ENCODE measurements at places on chromosomes 6 and 20.

DNA sequence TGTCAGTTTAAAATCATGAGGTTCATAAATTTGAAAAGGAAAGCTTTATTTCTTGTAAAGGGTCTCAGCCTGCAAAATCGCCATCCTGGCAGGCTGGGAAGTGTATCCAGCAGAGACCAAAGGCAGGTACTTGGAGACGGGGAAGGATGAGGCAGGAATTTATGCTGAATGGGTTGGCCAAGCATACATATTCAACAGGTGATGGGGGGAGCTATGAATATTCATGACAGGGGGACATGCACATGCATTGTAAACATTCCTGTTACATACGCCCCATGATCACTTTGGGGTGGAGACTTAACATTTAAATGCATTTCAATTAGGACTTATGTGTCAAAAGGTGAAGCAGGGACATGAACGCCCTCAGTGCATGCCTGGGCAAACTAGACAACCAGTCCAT is 9.8 kb upstream of the SLC22A1 start:
- DNase-seq: no peak
- H3K27me3 ChIP-seq: no peaks in the 10 kb centered on the region
- H3K36me3 ChIP-seq: peaks cover 29% of the 10 kb centered on the region
- H3K27ac ChIP-seq: no peak overlapping the region
- H3K4me1 ChIP-seq: no peaks in the 10 kb centered on the region
- H3K4me3 ChIP-seq: no peak overlapping the region

GRCh38 chr20:62237514-62237800 is 864 bp upstream of the OSBPL2 start:
- H3K27ac ChIP-seq: peak overlapping the region; percentile 71
- peaks cover 30% of the 10 kb centered on the region for H3K4me1 ChIP-seq
- H3K4me3 ChIP-seq: peak overlapping the region; percentile 63
- H3K27me3 ChIP-seq: no peaks in the 10 kb centered on the region

DNA sequence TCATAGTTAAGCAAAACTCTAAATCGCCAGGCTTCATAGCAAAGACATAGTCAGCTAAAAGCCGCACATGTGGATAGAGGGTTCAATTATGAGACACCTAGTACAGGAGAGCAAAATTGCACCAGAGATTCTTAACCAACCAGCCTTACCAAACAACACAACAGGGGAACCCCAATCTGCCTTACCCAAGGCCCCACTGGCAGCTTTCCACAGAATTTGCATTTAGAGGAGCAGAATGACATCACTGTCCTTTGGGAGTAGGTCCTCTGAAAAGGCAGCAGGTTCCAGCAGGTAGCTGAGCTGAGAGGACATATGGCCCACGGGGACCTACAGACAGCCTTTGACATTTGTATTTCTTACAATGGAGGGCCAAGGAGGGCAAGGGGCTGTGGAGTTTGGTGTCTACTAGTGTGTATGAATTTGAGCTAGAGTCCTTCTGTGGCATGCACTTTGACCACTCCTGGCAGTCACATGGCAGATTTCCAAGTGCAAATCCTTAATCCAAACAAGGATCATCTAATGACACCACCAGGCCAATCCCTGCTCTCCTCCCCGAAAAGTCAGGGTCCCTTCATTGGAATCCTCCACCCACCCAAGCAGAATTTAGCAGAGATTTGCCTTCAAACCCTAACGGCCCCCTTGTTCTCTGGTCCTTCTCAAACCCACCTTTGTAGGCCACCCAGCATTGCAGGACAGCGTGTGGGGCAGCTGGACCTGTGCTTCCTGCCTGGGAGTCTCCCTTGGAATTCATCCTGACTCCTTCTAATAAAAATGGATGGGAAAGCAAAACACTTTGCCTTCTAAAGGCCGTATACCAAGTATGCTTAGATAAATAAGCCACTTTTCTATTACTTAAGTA is 171.2 kb upstream of the SUPT3H start:
- H3K4me1 ChIP-seq: no peaks in the 10 kb centered on the region
- no peaks in the 10 kb centered on the region for H3K36me3 ChIP-seq
- no peak overlapping the region for H3K27ac ChIP-seq
- no peaks in the 10 kb centered on the region for H3K27me3 ChIP-seq
- no peak overlapping the region for H3K4me3 ChIP-seq
- DNase-seq: no peak

GRCh38 chr6:158496700-158497099 is 63.2 kb upstream of the TMEM181 start:
- H3K27ac ChIP-seq: no peak overlapping the region
- H3K36me3 ChIP-seq: peaks cover 63% of the 10 kb centered on the region
- H3K4me3 ChIP-seq: no peak overlapping the region
- no peaks in the 10 kb centered on the region for H3K27me3 ChIP-seq
- H3K4me1 ChIP-seq: no peaks in the 10 kb centered on the region
- DNase-seq: no peak

GRCh38 chr6:151060096-151060765 is 179.5 kb upstream of the AKAP12 start:
- no peak overlapping the region for H3K27ac ChIP-seq
- no peak for DNase-seq
- H3K36me3 ChIP-seq: no peaks in the 10 kb centered on the region
- no peaks in the 10 kb centered on the region for H3K27me3 ChIP-seq

- H3K27ac ChIP-seq: peak overlapping the region; percentile 93
- H3K36me3 ChIP-seq: no peaks in the 10 kb centered on the region
- H3K4me3 ChIP-seq: peak overlapping the region; percentile 96
- H3K27me3 ChIP-seq: no peaks in the 10 kb centered on the region
- peaks cover 23% of the 10 kb centered on the region for H3K4me1 ChIP-seq
Observed at GRCh38 chr6:144285798-144286502, 815 bp downstream of the UTRN start.

- H3K4me1 ChIP-seq: no peaks in the 10 kb centered on the region
- no peak overlapping the region for H3K4me3 ChIP-seq
- no peak for DNase-seq
- no peaks in the 10 kb centered on the region for H3K36me3 ChIP-seq
- H3K27ac ChIP-seq: no peak overlapping the region
Observed at GRCh38 chr20:2379511-2380229, 1.0 kb upstream of the TGM6 start.

GRCh38 chr6:86331919-86332318 is 605.4 kb upstream of the HTR1E start:
- no peak overlapping the region for H3K4me3 ChIP-seq
- H3K4me1 ChIP-seq: no peaks in the 10 kb centered on the region
- no peak for DNase-seq
- no peaks in the 10 kb centered on the region for H3K36me3 ChIP-seq

- H3K4me1 ChIP-seq: peaks cover 21% of the 10 kb centered on the region
- no peak overlapping the region for H3K4me3 ChIP-seq
- H3K27me3 ChIP-seq: no peaks in the 10 kb centered on the region
- H3K36me3 ChIP-seq: no peaks in the 10 kb centered on the region
Observed at GRCh38 chr6:30960907-30961673, 20.3 kb downstream of the MUCL3 start.

GRCh38 chr20:5168651-5169396 is 42.0 kb downstream of the CDS2 start:
- no peak for DNase-seq
- peak overlapping the region; percentile 48 for H3K27ac ChIP-seq
- peaks cover 10% of the 10 kb centered on the region for H3K36me3 ChIP-seq

- peaks cover 23% of the 10 kb centered on the region for H3K4me1 ChIP-seq
- no peaks in the 10 kb centered on the region for H3K27me3 ChIP-seq
- no peak overlapping the region for H3K4me3 ChIP-seq
- no peak overlapping the region for H3K27ac ChIP-seq
- no peaks in the 10 kb centered on the region for H3K36me3 ChIP-seq
Observed at GRCh38 chr6:108904741-108905140, 56.5 kb downstream of the ARMC2 start.

- H3K4me3 ChIP-seq: no peak overlapping the region
- no peak for DNase-seq
- peaks cover 18% of the 10 kb centered on the region for H3K4me1 ChIP-seq
- no peaks in the 10 kb centered on the region for H3K27me3 ChIP-seq
- H3K27ac ChIP-seq: no peak overlapping the region
Observed at GRCh38 chr6:169864148-169865020, 113.0 kb downstream of the ERMARD start.

DNA sequence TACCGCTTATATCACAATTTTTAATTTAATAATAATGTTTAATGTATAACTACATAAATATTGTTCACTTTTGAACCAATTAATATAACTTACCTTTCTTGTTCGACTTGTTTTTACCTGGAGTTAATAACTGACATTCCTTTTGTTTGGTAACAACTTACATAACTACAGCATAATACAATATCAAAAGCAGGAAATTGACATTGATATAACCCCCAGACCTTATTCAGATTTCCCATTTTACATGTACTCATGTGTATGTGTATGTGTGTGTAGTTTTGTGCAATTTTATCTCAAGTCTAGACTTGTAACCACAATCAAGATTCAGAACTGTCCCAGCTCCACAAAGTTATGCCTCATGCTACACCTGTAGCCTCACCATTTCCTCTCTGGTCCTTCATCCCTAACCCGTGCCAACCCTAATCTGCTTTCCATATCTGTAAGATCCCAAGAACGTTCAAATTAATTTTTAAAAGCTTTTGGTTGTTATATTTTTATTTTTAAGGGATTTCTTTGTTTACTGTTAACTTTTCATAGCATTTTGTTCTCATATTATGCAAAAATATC is 190.6 kb downstream of the MANEA start:
- H3K36me3 ChIP-seq: no peaks in the 10 kb centered on the region
- H3K27ac ChIP-seq: no peak overlapping the region
- DNase-seq: no peak
- H3K4me1 ChIP-seq: no peaks in the 10 kb centered on the region
- no peak overlapping the region for H3K4me3 ChIP-seq

DNA sequence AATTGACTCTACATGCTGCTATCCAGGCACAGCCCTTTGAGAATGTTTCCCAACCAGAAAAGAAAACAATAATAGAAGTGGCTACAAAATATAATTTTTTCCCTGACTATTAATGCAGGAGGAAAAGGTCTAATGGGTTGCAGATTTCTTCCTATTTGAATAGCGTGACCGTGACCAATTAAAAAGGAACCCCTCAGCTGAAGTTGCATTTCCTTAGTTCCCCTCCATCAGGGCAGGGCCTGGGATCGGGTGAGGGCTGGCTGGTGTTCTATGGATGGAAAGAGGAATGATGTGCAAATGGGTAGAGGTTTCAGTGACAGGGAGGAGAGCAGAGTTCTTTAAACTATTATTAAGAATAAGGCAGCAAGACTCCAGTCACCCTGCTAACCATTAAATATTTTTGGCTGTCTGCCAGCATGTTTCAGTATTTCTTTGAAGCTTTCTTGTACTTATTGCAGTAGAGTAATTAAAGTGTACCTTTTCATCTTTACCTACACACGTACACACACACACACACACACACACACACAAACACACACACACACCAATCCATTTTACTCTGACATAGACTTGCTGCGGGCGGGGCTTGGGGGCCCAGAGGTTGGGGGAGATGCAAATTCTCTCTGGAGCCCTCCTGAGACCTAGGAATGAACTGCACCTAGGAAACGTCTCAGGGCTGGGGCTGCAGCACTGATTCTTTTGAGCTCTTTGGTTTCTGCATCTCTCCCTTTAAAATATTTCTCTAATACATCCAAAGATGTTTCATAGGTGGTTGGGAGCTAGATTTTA is 154.8 kb upstream of the SLC35B3 start:
- no peaks in the 10 kb centered on the region for H3K4me1 ChIP-seq
- no peaks in the 10 kb centered on the region for H3K27me3 ChIP-seq
- H3K36me3 ChIP-seq: no peaks in the 10 kb centered on the region
- no peak overlapping the region for H3K4me3 ChIP-seq
- H3K27ac ChIP-seq: no peak overlapping the region

DNA sequence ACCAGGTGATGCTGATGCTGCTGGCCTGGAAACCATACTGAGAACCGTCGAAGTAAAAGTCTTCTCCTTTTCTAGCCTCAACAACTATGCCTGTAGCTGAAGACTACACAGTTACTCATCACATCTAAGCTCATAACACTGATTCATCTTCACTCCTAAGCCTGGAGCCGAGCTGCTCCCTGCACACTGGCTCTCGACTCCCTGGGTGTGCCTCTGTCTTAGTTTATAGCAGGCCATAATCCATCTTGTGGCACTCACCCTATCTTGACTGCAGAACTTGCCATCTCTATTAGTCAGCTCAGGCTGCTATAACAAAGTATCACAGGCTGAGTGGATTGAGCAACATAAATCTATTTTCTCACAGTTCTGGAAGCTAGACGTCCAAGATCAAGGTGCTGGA is 191.0 kb downstream of the UNC5CL start:
- H3K27ac ChIP-seq: no peak overlapping the region
- H3K36me3 ChIP-seq: no peaks in the 10 kb centered on the region

DNA sequence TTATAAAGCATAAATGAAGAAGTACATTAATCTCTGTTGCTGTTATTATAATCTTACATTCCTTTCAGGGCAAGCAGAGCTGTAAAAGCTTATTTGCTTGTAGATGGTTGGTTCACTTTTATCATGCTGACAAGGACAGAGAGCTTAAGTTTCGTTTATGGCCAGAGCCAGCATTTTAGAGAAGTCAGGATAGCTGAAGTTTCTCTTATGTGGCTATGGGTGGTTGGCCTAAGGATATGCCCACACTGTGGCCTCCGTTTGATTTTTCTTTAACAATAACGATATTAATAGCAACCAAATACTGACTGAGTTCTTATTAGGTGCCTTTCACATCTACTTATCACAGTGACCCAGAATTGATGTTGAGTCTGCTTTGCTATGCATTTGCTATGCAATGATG is 78.5 kb downstream of the FARS2 start:
- DNase-seq: no peak
- H3K4me1 ChIP-seq: no peaks in the 10 kb centered on the region
- H3K4me3 ChIP-seq: no peak overlapping the region
- no peaks in the 10 kb centered on the region for H3K27me3 ChIP-seq

GRCh38 chr20:50283922-50284810 is 93.5 kb downstream of the CEBPB start:
- no peaks in the 10 kb centered on the region for H3K27me3 ChIP-seq
- H3K36me3 ChIP-seq: no peaks in the 10 kb centered on the region
- no peak overlapping the region for H3K4me3 ChIP-seq
- peaks cover 54% of the 10 kb centered on the region for H3K4me1 ChIP-seq

- no peak for DNase-seq
- H3K36me3 ChIP-seq: no peaks in the 10 kb centered on the region
- no peaks in the 10 kb centered on the region for H3K27me3 ChIP-seq
- no peak overlapping the region for H3K4me3 ChIP-seq
- H3K27ac ChIP-seq: no peak overlapping the region
Observed at GRCh38 chr6:32669240-32669639, 2.8 kb upstream of the HLA-DQB1 start.

All from lower lobe of right lung (tissue), 2 donors.